ENCODE measurements at places on chromosomes 12 and 14. TPM values are rescaled to one million over a fixed set of nuclear protein-coding genes. Genes with fewer than 3 reads are reported as not detected.

The TEX52 gene
- 0.09 TPM for total RNA-seq

The ACOT4 gene
- total RNA-seq: 0.76 TPM

The GPR65 gene
- 9.2 TPM for total RNA-seq

The CCDC175 gene
- total RNA-seq: not detected

The ACOT6 gene
- not detected for total RNA-seq

The KRT6A gene
- total RNA-seq: 14.4 TPM

The DRAM1 gene
- 8.2 TPM for total RNA-seq

The GLT1D1 gene
- 0.33 TPM for total RNA-seq

The ZNF26 gene
- 9.7 TPM for total RNA-seq

The DLGAP5 gene
- total RNA-seq: 67.6 TPM

The AICDA gene
- total RNA-seq: 0.42 TPM

The GAS2L3 gene
- 4.4 TPM for total RNA-seq

The DDX55 gene
- total RNA-seq: 29.4 TPM

The FAIM2 gene
- total RNA-seq: 0.24 TPM

The STRN3 gene
- total RNA-seq: 26.4 TPM

The SERPINA9 gene
- total RNA-seq: 0.05 TPM

Measured in thymus (tissue), 14 donors.